ENCODE measurements at places on chromosomes 1 and 21. TPM values are rescaled to one million over a fixed set of nuclear protein-coding genes. Genes with fewer than 3 reads are reported as not detected.

DNA sequence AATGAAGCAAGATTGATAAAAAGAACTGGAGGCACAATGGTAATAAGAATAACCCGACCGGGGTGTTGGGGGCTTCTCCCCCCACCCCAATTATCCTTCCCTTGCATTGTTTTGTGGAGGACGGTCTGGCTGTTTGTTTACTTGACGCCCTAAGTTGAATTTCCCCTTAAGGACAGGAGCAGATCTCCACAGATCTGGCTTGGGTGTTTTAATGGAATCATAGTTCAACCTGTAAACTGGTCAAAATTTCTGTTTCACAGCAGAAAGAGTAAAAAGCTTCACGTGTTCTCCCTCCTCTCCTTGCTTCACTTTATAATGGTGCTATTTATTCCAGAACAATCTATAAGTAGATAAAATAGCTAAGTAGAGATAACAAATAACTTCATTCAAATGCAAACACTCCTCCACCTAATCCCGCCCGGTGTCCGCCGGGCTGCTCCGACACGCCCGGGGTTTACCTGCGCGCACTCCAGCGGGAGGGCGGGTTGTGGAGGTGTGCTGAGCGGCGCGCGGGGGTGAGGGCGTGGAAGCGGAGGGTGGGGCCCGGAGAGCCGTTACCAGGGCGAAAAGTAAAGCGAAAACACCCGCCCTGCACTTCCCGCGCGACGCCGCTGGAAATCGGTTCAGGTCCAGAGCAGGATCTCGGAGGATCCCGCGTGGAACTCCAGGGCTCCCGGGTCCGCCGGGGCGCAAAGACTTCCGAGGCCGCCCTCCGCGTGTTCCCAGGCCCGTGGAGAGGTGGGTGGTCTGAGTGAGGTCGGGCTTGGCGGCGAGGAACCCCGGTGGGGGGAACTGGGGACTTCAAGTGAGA lies 2.0 kb upstream of the ATF3 start:
- DNase-seq: peak; percentile 92

DNA sequence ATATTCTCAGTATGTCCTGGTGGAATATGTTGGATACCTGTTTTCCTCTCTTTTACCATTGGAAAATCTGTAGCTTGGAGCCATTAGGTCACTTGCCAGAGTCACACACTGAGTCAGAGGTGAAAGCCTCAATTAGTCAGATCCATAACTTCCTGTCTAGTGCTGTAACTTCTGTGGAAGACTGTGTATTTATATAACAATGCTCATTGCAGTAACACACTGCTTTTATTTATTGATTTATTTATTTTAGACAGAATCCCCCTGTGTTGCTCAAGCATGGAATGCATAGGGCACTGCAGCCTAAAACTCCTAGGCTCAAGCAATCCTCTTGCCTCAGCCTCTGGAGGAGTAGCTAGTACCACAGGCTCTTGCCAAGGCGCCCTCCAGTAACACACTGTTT lies 1.3 kb upstream of the DOCK7 start:
- DNase-seq: no peak

DNA sequence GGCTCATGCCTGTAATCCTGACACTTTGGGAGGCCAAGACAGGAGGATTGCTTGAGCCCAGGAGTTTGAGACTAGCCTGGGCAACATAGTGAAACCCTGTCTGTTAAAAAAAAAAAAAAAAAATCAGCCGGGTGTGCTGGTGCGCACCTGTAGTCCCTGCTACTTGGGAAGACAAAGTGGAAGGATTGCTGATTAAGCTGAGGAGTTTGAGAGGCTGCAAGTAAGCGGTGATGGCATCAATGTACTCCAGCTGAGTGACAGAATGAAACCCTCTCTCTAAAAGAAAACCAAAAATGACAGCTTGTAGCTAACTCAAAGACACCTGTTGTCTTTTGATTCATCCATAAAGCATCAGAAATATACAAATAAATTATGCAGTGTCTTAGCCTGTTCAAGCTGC lies 31.8 kb downstream of the SIPA1L2 start:
- DNase-seq: no peak

- DNase-seq: no peak
These were observed 152.3 kb upstream of the PTBP2 start for GRCh38 chr1:96569288-96569687.

DNA sequence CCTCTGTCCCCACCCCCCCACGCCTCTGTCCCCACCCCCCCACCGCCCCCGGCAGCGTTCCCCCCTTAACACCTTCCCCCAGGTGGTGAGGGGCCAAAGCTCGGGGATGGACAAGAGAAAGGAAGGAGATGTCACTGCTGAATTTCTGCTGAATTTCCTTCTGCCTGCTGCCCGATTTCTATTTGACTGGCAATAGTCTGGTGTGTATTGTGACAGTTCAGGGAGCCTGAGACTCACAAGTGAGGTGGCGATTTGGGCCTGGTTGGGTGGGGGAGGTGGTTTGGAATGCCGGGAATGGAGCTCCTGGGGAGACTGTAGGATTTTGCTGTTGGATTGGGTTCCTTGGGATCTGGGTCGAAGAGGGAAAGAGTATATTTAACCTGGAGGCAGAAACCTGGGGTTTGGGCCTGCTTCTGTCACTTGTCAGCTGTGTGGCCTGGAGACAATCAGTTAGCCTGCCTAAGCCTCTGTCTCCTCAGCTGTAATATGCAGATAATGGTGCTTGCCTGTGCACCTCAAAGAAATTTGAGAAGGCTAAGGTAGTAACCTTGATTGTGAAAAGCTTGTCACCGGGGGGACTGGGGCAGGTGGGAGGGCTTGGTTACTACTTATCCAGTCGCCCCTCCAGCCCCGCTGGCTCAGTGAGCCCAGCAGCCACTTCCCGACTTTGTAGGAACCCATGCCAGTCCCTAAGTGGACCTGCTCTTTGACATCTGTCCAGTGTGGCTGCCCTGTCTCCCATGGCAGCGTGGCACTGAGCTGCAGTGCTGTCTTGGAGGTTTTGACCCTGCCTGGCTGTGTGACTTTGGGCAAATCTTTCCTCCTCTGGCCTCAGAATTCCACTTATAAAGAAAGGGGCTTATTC lies 7.7 kb upstream of the LMNA start:
- DNase-seq: no peak

GRCh38 chr1:232658386-232658785 lies 28.5 kb upstream of the SIPA1L2 start:
- DNase-seq: no peak

- peak; percentile 93 for DNase-seq
These were observed at the start of gene SOX13 for GRCh38 chr1:204072931-204073836. TSS of gene SOX13 (plus strand) at chr1:204073115. CDS start at chr1:204112916, 39,801 bp downstream.

DNA sequence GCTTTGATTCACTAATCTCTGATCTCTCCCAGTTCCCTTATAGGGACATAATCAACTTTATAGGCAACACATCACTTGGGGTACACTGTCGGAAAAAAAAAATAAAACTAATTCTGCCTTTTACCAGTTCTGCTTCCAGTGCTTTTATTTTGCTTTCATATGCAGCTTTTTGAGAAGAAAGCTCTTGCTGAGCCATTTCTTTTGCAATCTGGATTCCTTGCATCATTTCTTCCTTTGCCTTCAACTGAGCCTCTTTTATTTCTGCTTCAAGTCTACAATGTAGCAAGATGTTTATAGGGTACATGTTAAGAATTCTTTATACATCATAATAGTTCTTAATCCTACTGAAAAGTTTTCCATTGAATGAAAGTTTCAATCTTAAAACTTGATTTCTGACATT lies 30.6 kb downstream of the KIF14 start:
- no peak for DNase-seq

DNA sequence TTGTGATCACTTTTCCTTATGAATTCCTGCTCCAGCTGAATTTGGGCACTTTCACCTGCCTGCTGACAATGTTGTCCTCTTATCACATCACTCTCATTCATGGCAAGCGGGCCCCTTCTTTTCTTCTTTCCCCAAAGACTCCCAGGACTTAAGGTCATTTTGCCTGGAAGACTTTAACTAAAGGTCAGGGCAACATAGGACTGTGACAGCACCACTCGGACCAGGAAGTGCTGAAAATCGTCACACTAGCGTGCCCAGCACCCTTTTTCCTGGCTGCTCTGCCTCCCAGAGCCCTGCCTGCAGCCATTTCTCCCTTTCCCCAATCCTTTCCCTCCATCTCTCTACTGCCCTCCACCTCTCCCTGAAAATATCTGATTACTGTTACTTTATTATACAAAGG lies 35.4 kb downstream of the CD34 start:
- no peak for DNase-seq

DNA sequence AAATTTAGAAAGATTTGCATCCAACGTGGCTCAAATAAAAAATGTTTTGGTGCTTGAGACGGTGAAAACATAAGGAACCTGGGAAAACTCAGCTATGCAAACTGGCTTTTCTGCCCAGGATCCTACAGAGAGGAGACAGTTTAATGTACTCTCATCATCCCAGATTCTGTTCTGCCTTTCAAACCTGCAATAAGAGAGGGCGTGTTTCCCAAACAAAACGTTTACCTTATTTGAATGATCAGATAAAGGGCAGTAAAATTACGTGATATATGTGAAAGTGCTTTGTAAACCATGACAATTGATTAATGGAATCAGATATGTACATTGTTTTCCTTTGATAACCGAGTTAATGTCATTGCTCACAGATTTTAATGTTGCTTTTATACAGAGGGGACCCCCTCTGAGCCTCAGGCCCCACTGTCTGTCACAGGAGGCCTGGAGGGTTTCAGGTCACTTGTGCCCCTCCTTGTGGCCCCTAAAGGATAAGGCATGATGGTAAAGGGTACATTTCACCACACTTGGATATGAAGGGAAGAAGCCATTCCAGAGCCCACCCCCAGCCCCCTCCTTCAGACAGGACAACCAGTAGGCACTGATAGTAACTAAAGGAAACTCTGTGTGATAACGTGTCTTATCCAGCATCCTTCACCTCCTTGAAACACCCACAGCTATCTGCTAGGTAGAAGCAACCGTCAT lies 157.6 kb downstream of the EDEM3 start:
- DNase-seq: no peak

- peak; percentile 72 for DNase-seq
These were observed 117.4 kb upstream of the ATP1A1 start for GRCh38 chr1:116255486-116256285.

DNA sequence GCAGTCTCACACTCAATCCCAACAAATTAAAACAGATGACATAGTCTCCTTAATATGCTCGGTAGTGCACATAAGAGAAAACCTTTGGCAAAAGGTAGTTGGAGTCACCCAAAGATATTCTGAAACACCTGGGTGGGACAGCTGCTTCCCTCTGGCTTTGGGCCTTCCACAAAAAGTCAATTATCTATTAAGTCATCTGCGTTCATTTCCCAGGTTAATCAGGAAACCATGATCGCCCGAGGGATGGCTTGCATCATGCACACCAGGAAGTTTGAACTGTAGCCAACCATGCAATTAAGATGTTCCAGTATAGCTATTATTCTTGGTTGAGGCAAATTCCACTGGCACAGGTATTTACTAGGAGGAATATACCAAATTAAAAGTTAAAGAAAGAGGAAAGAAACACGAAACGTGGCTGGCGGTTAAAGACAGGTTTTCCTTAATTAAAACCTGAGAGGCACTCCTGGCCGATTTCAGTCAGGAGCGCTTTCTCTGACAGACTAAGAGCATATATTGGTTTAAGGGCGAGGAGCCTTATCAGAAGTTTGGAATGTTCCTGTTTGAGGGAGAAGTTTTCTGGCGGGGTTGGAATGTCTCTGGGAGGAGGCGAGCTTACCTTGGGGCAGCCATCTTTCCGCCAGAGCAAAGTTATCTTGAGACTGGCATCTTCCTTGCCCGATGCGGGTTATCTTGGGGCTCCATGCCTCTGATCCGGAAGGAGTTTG lies 19.9 kb downstream of the CLDN17 start:
- no peak for DNase-seq

DNA sequence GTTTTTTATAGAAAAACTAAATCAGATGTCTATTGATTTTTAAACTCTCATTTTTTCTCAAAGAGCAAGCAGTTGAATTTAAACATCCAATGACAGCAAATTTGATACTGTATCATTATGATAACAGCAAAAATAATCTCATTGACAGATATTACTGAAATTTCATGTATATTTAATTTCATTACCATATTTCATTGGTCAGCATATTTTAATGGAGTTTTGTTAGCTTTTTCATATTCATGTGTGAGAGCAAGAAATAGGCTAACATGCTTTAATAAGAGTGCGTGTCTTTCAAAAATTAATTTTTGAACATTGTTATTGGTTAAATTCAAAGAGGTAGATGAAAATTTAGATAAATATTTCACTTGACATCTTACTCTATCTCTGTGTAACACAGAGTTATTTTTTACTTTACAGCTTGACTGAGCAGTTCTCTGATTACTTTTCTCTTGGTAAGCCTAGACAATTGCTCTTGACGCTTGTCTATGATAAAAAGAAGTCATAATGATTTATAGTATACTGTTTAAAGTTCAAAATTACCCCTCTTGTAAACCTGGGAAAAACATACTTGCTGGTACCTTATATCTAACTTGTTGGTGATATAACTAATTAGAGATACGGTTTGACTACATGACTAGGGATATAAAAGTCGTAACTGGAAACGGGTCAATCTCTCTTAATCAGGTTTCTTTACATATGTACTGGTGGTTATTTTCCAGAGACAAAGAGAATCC lies 732.3 kb upstream of the NCAM2 start:
- DNase-seq: peak; percentile 71

DNA sequence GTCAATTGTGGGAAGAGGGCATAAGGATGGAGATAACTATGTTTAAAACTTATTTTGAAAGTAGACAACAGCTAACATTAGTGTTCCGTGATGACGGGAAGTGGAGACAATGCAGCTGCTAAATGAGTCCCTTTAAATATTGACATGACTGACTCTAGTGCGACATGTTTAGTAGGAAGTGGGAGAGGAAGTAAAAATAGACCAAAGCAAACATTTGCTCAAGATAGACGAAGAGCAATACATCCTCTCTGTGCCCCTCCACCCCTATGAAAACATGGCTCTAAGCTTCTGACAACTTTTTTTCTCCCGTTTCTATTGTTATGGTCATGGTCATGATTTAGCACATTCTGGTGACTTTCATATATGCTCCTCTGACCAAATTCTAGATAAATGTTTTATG lies 60.0 kb upstream of the HMCN1 start:
- DNase-seq: no peak

GRCh38 chr1:93661829-93662474 lies 19.7 kb downstream of the BCAR3 start:
- no peak for DNase-seq

GRCh38 chr21:38777015-38777414 lies 28.7 kb upstream of the ETS2 start:
- no peak for DNase-seq

DNA sequence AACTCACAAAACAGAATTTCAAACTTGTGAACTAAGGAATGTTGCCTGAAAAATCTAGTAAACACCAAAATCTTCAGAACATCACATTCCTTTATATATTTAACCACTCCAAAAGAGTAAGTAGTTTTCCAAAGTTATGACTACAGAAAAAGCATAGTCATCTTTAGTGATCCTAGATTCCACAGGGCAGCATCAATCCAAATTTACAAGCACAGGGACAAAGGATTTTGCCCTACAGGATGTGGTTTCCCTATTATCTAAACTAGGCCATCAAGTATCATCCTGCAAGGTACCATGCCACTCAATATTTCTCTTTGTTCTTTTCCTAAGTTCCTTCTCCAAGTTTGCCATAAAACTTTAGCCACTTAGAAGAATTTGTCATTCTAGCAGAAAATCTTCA lies 33.0 kb downstream of the COP1 start:
- DNase-seq: no peak

The NCAM2 gene
- 7.7 TPM for polyA plus RNA-seq

The SLC1A7 gene
- polyA plus RNA-seq: 0.40 TPM

The OXCT2 gene
- polyA plus RNA-seq: 2.4 TPM

The UBE2U gene
- polyA plus RNA-seq: 0.15 TPM

The RGS7 gene
- 2.1 TPM for polyA plus RNA-seq

The LRRN2 gene
- polyA plus RNA-seq: 5.9 TPM

The LMX1A gene
- 1.3 TPM for polyA plus RNA-seq

Measured in large intestine (tissue), 12 donors.